ENCODE measurements at places on chromosomes 12 and 14.
A peak's percentile ranks its signal among the peaks of the same experiment; 100 is the strongest.

GRCh38 chr12:28620281-28620680, 430.0 kb downstream of the CCDC91 start:
- no peak for DNase-seq

DNA sequence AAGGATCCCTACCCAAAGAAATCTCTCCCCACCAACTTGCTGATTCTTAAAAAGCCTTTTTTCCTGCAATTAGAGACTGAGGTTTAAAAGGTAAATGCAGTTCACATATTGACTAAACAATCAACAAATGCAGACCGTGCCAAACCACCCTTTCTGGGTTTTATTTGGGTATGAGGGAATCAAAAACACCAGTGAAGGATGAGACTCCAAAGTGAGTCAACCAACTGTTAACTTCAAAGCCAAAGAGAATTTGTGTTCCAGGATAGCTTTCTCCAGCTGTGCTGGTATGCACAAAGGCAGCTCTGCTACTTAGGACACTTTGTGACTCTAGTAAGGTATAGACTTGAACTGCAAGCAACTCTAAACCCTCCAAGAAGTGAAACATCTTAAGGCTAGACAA, 39.4 kb downstream of the RPS29 start:
- no peak for DNase-seq

DNA sequence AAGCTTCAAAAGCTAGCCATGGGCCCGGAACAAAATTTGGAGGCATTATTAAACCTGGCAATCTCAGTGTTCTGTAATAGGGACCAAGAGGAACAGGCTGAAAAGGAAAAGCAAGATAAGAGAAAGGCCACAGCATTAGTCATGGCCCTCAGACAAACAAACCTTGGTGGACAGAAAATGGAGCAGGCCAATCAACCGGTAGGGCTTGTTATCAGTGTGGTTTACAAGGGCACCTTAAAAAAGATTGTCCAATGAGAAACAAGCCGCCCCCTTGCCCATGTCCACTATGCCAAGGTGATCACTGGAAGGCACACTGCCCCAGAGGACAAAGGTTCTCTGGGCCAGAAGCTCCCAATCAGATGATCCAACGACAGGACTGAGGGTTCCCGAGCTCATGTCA, 653.9 kb upstream of the TMEM132C start:
- DNase-seq: no peak

DNA sequence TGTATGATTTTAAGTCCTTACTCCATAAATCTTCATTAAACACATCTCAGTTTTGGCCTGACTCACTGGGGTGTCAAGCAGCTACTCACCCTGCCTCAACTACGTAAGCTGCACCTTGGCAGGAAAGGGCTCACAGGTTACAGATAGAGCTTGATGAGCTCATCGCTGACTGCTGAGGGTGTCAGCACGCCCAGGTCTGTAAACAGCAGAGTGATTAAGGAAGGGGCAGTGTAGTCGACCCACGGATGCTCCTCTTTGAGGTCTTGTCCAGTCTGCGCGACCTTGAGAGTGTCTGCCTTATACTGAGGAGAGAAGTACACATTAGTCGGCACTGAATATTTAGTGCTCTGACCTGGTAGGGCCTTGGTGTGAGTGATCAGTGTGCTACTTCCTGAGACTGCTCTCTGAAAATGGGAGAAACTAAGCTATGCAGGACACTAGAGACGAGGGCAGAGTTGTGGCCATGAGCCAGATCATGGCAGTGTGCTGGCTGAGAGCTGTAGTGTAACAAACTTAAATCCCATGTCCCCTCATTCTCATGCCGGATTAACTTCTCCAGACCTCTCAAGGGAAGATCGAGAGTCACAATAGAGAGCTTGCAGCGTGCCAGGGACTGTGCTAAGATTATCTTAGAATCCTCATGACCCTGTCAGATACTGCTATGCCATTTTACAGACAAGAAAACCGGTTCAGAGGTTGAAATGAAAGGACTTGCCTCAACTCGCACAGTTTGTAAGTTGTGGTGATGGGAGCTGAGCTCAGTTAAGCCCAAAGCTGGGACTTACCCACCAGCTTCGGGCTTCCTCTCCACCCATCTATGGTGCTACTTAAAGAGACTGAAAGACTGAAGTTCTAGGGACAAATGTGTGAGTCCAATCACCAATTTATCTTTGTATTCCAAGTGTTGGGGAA, 11.6 kb downstream of the EIF2B1 start:
- DNase-seq: no peak

DNA sequence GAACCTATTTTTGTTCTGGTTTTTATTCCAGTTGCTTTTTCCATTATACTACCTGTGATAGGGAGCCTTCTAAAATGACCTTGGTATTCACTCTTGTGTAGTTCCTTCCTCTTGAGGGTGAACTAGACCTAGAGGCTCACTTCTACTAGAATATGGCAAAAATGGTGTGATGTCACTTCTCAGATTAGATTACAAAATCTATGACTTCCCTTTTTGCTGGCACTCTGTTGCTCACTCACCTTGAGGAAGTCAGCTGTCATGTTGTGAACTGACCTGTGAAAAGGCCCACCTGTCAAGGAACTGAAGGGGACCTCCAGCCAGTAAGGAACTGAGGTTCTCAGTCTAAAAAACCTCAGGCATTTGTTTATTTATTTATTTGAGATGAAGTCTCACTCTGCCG, 5.7 kb downstream of the MIPOL1 start:
- DNase-seq: no peak

DNA sequence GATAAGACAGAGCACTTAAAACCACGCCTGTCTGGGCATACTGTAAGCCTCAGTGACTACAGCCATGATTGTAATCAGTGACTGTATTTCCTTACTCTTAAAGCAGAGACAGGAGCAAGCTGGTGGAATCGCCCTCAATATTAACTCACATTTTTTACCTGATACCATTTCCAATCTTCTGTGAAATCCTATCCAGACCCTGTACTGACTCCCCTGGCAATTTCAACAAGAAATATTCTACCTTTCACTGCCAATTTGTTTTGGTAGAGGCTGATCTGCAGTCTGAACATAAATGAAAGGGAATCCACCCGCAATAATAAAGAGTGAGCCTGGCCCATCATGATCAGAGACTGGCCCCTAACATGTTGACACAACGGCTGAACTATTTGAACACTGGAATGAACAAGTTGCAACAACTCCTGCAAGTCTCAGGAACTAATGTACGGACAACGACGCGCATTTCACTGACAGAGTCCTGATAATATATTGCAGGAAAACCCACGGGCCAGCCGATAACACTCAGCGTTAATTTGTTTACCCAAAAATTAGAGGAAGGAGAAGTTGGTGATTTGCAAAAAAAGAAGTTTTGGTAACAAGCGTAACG, 195.5 kb upstream of the BTG1 start:
- no peak for DNase-seq

- DNase-seq: no peak
Observed at GRCh38 chr14:55620277-55620676, 40.3 kb downstream of the KTN1 start.

GRCh38 chr14:28608443-28608842, 158.1 kb upstream of the FOXG1 start:
- DNase-seq: no peak

DNA sequence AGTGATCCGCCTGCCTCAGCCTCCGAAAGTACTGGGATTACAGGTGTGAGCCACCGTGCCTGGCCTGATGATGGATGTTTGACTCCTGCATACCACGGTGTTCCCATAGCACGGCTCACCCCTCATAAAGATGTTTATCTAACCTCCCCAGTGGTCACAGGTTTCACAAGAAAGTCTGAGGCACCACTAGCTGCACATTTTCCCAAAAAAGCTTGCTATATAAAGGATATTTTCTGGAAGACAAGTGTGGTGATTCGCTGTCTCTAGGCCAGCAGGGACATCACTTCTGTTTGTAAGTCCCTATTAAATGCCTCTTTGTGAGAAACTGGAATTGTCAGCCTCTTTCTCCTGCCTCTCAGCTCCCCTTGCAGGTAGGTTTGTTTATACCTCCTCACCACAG, 18.3 kb downstream of the PLEK2 start:
- DNase-seq: no peak

GRCh38 chr14:99481745-99482099, 513 bp downstream of the CCNK start:
- peak; percentile 81 for DNase-seq

GRCh38 chr14:23345987-23346692, 6.5 kb downstream of the SLC22A17 start:
- peak; percentile 30 for DNase-seq

GRCh38 chr12:132160016-132160415, 15.8 kb downstream of the NOC4L start:
- DNase-seq: no peak

DNA sequence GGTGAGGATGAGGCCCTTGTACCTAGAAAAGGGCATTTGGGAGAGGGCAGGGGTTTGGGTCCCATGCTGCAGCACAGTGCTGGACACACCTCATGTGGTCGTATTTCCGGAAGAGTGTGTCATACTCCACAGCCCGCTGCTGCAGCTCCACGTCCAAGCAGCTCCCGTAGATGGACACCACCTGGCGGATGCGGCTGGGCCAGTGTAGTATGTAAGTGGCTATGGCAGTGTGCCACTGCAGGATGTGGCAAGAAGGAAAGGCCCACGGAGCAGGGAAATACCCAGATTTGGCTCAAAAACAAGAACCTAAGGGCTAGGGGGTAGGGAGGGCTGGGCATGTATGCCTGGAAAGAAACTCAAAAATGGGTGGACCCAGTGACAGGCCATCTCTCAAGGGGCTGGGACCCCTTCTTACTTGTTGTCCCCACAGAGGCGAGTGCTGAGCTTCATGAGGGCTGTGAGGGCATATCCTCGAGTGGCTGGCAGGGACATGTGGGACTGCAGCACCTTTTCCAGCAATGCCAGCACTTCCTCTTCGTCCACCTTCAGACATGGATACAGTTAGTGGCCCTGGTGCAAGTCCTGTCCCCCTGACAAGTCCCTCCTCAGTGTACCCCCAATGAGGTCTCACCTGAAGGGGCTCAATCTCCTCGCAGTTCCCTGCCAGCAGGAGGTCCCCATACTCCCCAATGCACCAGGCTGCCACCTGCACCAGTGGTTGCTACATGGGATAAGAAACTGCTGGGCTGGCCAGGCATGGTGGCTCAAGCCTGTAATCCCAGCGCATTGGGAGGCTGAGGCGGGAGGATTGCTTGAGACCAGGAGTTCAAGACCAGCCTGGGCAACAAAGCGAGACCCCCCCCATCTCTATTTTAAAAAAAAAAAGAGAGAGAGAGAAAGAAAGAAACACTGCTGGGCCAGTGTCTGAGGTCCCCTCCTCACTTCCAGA, 5.4 kb downstream of the AP1G2 start:
- peak; percentile 59 for DNase-seq

DNA sequence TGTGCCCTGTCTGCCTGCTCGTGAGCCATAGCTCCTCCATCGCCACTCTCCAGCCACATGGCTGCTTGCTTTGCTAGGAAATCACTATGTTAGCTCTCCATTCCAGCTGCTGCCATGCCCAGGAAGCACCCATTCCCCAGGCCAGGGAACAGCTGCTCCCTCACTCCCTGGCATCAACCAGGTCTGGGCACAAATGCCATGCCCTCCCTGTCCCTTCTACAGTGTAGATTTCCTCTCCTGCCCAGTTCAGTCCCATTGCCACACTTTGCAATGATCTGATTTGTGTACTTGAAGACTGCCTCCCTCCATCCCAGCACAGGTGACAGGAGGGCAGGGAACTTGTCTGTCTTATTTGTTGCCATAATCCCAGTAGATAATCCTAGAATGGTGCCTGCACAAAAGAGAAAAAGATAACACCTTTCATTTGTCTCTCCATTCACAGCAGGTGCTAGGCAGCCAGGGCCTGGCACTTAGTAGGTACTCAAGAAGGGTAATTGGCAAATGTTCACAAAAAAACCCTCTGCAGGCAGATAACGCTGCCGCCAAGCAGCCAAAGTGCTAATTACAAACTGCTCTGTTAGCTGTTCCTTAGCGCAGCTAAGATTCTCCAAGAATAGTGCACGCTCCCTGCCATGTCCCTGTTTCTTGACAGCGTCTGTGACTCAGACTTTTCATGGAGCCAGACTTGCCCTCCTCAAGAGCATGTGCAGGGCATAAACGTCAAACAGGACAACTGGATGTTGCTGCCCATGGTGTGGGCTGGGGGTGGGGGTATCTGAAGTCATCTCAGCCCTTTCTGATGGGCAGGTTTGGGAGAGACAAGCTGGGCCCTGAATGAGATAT, 69.1 kb downstream of the ARL6IP4 start:
- peak; percentile 8 for DNase-seq

DNA sequence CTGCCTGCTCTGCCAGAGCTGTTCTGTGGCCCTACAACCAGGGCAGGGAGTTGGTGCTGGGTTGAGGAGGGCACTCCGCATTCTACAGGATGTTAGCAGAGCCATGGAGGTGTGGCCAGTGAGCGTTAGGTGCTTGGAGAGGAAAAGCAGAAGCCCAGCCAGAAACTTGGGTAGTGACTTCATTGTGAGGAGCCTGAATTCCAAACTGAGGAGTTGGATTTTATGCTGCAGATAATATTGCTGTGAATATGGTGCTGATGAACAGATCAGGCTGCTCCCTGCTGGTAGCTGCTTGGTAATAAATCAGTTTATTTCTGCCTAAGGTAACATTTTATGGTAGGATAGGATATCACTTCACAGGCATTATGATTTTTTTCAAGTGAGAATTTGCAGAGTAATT, 7.1 kb upstream of the CCDC175 start:
- DNase-seq: peak; percentile 56

DNA sequence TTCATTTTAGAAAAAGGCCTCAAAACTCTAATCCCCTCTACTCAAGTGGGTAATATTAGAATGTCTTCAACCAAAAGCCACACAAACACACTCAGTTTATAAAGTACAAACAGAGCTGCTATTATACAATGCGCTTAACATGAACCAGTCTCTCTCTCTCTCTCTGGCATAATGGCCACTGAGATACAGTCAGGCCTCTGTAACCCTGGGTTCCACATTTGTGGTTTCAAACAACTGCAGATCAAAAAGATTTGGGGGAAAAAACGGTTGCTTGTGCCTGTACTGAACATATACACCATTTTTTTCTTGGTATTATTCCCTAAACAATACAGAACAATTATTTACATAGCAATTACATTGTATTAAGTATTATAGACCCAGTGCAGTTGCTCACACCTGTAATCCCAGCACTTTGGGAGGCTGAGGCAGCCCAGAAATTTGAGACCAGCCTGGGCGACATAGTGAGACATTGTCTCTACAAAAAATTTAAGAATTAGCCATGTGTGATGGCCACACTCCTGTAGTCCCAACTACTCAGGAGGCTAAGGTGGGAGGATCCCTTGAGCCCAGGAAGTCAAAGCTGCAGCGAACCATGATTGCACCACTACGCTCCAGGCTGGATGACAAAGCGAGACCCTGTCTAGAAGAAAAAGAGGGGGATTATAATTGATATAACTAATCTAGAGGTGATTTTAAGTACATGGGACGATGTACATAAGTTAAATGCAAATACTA, 5.6 kb downstream of the SLC11A2 start:
- DNase-seq: no peak

- DNase-seq: no peak
Observed at GRCh38 chr12:16121953-16122352, 155.5 kb downstream of the SLC15A5 start.
